ENCODE measurements at places on chromosomes 2 and 18.

GRCh38 chr2:7278984-7279383, 361.8 kb downstream of the RNF144A start:
- DNase-seq = no peak

GRCh38 chr2:30612371-30612770, 165.3 kb downstream of the LCLAT1 start:
- no peak for DNase-seq

- no peak for DNase-seq
These were observed 66.5 kb upstream of the TGIF1 start for GRCh38 chr18:3383381-3383915.

- DNase-seq = peak; percentile 11
These were observed 230.1 kb downstream of the SEPTIN10 start for GRCh38 chr2:109383505-109384307.

DNA sequence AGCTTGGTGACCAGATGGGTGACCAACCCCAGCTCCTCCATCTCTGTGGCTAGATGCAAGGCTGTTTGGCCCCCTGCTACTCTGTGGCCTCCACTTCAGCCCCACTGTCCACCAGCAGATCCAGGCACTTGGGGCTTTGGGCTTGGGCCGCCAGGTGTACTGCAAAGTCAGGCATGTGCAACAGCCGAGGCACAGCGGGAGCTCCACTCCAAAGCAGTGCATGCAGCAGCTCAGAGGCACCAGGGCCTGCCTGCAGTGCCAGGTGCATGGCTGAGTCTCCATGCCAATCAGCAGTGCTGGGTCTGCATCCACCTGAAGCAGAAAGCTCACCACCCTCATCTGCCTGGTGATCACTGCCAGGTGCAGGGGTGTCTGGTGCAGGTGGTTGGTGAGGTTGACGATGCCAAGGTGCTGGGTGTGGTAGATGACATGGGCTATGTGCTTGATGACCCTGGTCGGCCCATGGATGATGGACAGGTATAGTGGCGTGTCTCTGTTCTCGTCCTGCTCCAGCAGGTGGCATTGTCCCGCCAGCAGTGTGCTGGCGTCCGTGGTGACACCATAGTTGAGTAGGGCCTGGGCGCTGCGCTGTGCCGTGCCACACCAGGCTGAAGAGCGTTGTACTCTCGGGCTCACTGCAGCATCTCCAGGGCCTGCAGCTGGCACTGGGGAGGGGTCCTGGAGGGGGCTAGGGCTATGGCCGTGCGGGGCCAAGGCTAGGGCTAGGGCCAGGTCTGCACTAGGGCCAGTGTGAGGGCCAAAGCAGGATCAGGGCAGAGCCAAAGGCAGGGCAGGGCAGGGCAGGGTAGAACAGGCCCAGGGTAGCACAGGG, 1.0 kb upstream of the ANKRD62 start:
- peak; percentile 21 for DNase-seq

DNA sequence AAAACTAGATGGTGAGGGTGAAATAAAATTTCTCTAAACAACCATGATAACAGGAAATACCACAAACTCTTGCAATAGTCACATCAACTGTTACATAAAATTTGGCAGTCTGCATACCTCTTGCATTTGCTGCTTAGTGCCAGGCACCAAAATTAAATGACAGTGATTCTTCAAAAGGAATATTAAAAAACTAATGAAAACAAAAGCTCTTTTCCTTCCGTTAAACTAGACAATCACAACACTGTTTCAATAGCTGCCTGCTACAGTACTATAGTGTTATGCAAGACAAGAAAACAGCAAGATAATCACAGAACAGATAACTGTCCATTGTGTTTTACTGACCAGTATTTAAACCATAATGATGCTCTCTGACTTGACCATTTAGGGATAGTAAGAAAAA, 239.0 kb upstream of the SMAD7 start:
- DNase-seq = no peak

Data from right hindlimb (tissue), 1 donor.